Bone marrow (tissue), 2 donors: ENCODE measurements at places on chromosomes 12 and 14.

GRCh38 chr14:73623504-73624054 is 11.3 kb downstream of the ACOT6 start:
- no peak for DNase-seq

- DNase-seq: no peak
These were observed 68.1 kb downstream of the TBC1D30 start for GRCh38 chr12:64892561-64892960.

GRCh38 chr12:45244561-45245343 is 28.9 kb downstream of the ANO6 start:
- DNase-seq: no peak

- DNase-seq: no peak
These were observed 9.3 kb upstream of the ESR2 start for GRCh38 chr14:64303471-64303917.

DNA sequence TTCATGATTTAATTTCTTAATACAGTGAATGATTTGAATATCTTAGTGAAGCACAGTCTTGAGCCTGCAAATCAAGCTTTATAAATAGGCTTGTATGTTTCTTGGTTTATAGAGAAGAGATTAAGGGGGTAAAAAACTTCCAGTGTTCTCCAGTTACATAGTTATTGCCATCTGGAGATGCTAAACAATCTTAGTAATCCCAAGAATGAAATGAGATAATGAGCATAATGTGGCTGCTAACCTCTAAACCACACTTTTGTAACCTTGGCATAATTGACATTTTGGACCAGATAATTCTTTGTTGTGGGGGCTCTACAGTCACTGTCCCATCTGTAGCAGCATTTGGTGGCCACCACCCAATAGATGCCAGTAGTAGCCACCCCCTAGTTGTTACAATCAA is 316.8 kb downstream of the CCDC91 start:
- DNase-seq: no peak

GRCh38 chr14:105999361-106000028 is 473.1 kb downstream of the TMEM121 start:
- no peak for DNase-seq

DNA sequence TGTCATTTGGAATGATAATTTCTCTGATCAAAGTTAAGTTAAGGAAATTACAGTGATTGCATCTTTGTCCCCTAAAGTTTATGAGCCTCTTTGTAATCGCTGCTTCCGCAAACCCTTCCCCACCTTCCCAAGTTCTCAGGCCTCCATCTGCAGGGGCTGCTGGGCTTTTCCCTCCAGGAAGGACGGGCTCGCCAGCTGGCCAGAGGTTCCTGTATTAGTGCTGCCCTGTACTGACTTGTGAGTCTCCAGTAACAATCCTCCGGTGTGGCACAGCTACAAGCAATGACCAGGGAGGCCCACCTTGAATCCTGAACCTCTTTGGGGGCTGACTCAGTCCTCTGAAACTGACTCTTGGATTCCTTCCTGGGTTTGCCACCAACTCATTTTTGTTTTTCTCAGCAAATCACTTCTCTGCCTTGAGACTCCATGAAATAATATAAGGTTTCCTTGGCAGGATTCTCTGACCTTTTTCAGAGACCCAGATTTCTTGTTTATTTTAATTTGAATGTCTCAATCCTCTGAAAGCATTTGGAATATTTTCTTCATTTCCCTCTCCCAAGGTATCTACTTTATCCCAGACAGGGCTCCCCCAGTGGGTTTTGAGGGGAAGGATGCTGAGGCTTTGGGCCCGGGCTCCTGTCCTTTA is 398.6 kb downstream of the ZFP36L1 start:
- DNase-seq: no peak

DNA sequence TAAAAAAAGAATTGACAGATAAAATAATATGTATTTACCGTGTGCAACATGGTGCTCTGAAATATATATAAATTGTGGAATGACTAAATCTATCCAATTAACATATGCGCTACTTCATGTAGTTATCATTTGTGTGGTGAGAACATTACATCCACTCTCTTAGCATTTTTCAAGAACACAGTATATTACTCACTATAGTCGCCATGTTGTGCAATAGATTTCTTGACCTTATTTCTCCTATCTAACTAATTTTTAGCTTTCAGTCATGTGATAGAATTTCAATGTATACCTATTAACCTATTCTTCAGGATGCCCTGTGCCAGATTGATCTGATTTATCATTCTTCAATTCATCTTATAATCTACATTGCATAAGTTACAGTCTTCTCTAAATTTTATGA is 178.6 kb downstream of the BCAT1 start:
- DNase-seq: no peak

DNA sequence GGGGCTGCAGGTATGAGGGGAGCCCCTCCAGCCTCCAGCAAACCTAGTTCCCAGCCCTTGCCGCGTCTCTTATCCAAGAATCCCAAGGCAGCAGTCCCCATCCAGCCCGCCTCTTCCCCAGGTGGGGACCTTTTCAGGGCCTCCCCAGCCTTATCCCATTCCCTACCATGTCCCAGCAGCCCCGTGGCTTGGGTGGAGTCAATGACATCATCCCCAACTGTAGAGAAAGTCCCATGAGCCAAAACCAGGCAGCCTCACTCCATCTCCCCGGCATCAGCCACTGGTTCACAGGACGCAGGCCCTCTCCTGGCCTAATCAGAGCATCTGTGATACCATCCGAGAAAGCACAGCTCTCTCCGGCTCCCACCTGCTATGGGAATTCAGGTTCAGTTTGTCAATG is 131.0 kb downstream of the NCOR2 start:
- DNase-seq: no peak

- DNase-seq: no peak
These were observed 1.4 kb downstream of the NR4A1 start for GRCh38 chr12:52052468-52053186.

DNA sequence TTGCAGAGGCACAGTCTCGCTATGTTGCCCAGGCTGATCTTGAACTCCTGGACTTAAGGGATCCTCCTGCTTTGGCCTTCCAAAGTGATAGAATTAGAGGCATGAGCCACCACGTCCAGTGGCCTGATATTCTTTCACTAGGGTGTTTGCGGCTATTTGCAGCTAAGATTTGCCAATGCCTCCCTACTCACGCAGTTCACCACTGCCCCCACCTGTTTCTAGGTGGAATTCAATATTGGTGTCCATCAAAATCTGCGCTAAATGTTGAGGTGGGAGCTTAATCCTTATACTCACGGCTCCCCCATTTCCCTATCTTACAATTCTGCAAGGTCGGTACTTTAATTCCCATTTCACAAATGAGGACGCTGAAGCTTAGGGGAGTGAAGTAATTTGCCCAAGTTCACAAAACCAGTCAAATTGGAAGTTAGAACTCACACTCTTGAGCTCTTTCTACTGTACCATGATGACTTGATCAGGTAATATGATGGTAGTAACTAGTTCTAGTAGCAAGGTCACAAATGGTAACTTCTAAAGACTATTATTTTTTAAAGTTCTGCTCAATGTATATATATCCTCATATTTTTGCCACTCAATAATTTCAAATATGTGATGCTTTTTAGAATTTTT is 22.1 kb upstream of the LRRC9 start:
- DNase-seq: no peak

DNA sequence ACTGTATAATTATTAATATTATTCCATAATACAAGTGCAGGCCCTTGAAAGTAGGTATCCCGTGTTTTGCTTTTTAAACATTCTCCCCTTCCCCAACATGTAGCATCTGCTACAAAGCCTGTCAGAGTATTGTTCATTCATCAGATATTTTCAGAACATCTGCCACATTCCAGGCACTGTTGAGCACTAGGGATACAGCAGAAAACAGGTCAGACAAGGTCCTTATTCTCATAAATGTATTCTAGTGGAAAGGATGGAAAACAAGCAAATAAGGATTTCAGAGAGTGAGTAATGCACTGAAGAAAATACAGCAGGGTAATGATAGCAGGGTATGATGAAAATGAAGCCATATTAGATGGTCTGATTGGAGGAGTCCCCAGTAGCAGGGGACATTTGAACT is 3.8 kb downstream of the ERP29 start:
- DNase-seq: no peak

DNA sequence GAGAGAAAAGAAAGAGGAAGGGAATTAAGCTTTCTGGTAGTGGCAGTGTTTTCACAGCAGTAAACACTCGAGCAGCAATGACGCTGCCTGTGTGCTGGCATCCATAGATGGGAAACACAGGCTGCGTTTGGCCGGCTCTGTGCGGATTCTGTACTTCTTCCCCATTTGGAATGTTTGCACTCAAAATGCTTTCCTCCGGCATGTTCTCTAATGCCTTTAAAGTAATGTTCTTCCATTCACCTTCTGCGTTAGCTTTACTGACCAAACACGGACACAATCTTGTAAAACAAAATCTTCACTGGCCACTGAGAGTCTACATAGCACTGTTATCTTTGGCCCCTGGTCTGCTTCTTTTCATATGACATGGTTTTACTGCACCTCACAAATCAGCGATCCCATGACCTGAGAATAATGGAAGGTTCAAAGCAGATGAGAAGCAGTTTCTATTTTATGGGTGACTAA is 31.4 kb downstream of the DCP1B start:
- no peak for DNase-seq

- DNase-seq: no peak
These were observed 70.0 kb downstream of the KIF21A start for GRCh38 chr12:39372929-39373328.

- no peak for DNase-seq
These were observed 22.3 kb downstream of the SYT1 start for GRCh38 chr12:78886719-78887407.

- no peak for DNase-seq
These were observed 28.2 kb downstream of the DAD1 start for GRCh38 chr14:22560662-22561365.

DNA sequence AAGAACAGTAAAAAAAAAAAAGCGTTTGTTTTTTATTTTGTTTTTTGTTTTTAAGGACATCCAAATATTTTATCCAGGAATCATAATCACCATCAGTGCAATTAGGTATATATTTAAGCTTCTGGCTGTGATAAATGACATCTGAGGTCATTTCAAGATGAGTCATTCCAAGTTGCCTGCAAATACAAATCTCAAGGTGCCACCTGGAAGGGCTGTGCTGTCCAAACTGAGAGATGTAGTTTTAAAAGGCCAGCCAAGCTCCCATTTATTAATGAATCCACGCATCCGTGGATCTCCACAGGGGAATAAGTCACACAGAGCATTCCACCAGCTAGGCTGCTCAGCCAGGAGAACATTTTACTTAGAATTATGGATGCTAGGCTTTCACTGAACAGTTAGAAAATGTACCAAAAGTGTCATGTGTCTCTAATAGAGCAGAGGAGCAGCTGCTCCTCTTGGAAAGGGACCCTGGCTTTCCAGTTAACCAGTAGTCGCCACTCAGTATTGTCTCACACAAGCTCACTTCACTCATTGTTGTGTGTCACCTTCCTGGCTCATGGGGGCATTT is 1151.4 kb upstream of the TMEM132C start:
- no peak for DNase-seq

- DNase-seq: no peak
These were observed 15.5 kb downstream of the PRKAB1 start for GRCh38 chr12:119683413-119683812.

DNA sequence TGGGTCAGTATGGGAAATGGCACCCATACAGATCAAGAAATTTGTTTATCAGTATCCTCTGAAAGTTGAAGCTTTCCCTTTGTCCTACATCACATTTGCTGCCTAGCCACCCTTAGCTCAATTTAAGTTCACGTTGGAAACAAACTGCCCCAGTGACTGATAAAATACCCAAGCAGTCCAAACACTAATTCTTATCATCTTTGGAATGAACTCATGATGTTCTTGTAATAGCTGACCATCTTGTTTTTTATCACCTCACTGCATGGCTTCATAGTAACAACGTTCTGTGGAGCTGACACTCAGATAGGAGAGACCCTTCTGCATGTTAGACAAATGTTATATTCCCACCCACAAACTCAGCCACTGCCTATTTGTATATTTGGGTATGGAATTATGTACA is 93.4 kb downstream of the GPR135 start:
- no peak for DNase-seq

- no peak for DNase-seq
These were observed 102.0 kb downstream of the PEBP1 start for GRCh38 chr12:118237908-118238307.

GRCh38 chr14:64191756-64192155 is 102.4 kb downstream of the ESR2 start:
- DNase-seq: no peak

- no peak for DNase-seq
These were observed 215.7 kb downstream of the CPNE8 start for GRCh38 chr12:38689704-38690103.

DNA sequence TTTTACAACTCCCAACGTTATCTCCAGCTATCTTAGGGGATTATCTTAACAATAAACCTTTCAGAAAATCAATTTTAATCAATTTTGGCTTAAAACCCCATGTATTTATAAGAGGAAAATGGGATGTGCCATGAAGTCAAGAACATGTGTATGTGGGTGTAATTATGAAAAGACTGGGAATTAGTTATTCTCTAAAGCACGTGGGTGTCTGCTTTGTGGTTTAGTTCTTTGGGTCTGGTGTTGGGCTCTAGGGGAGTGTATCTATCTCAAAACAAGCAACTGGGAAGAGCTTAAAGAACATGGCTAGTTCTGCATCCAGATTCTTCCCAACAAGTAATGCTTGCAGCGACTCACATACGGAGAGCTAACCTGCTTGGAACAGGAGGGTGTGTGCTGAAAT is 40.1 kb upstream of the MAX start:
- DNase-seq: no peak

DNA sequence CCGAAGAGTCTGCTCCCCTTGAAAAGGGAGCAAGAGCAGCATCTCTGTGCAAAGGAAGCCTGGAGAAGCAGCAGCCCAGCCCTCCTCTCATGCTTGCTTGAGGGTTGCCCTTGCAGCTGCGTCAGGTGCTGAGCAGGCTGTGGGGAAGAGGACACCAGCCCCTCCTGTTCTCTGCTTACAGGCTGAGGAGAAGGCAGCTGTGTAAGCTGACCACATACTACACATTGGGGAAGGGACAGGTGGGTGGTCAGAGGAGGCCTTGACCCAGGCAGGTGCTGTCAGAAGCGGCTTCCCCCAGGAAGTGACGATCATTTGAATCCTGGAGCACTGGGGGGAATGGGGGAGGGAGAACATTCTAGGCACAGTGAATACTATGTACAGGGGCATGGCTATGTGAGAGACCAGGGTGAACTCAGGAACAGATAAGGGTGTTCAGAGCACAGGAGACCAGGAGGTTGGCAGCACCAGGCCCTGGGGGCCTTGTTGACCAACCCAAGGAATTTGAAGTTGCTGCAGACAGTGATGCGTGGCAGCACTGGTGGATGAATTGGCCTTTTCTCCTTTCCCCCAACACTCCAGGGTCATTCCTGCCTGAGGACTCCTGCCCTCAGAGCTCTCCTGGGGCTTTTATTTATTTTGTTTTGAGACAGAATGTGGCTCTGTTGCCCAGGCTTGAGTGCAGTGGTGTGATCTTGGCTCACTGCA is 2.7 kb upstream of the KLC1 start:
- DNase-seq: no peak

GRCh38 chr12:82870771-82871377 is 184.2 kb downstream of the TMTC2 start:
- DNase-seq: no peak
